ENCODE measurements at places on chromosomes 2 and 18.

GRCh38 chr2:11559786-11560155 is 25.9 kb downstream of the GREB1 start:
- DNase-seq = peak; percentile 23

- DNase-seq = no peak
Measured at GRCh38 chr2:100192300-100192699, 49.9 kb upstream of the AFF3 start.

DNA sequence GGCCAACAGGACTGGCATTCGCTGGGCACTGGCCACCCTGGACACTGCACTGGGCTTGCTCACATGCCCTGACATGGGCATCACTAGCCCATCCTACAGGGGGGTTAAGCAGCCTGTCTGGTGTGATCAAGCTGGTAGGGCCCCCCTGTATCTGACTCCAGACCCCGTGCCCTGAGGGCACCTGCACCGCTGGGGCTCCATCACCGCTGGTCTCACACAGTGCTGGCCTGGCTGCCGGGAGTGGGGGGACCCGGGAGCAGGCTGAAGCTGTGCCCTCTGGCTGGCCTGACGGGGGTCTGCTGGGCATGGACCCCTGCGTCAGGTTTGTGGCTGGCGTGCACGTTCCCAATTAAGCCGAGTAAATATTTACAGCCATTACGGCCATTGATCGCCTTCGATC is 32.3 kb downstream of the KCNIP3 start:
- DNase-seq = no peak

- DNase-seq = no peak
Measured at GRCh38 chr2:50443868-50444630, 587.9 kb downstream of the NRXN1 start.

GRCh38 chr2:216078776-216079175 is 2.8 kb downstream of the PECR start:
- DNase-seq = no peak

DNA sequence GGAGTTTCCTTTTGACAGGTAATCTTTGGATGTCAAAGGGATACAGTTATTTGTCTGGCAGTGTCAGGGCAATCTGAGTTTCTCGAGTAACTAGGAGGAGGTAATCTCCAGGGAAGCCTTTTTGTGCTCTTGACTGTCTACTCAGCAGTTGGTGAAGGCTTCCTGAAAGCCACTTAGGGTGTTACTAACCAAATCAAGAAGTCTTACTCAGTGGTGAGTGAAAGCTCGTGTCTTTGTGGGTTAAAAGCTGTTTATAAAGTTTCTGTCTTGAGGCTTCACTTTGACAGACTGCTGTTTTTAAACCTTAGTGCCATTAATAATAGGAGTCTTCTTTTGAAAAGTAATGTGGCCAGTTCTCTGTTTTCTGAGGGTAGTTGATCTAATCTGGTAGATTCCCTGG is 1.7 kb downstream of the THSD7B start:
- DNase-seq = no peak

DNA sequence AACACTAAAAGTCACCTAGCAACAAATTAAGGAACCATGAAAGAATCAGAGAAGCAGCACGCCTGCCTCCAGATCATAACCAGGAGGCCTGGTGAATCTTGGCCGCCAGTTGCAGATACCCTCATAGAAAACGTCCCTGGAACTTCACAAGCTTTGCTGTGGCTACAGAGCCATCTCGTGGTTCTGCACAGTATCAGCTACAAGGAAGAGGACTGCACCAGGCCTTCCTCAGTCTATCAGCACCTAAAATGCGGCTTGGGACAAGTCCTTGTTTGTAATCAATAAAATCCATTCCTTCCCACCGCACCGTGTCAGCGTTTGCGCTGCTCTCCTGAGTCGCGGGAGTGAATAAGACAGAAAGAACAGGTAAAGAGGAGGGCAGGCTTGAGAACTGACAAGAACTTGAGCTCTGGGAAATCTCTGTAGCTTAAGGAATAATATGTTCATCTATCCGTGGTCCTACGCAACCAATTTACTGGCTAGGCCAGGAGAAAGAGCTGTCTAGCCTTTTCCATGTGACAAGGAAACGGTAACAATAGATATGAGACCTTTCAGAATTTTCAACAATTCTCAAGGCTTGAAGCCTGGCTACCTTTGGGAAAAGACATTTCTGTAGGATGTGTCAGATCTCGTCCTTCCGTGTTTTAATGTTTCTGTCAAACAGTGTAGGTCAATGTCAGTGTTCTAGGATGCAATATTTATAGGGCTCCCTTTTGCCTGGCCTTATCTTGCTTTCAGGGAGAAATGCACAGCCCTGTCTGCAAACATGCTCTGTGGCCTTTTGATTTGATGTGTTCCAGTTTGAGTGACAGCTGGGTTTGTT is 128.5 kb upstream of the RAB12 start:
- DNase-seq = peak; percentile 64

GRCh38 chr2:189824694-189825396 is 40.6 kb downstream of the PMS1 start:
- no peak for DNase-seq

DNA sequence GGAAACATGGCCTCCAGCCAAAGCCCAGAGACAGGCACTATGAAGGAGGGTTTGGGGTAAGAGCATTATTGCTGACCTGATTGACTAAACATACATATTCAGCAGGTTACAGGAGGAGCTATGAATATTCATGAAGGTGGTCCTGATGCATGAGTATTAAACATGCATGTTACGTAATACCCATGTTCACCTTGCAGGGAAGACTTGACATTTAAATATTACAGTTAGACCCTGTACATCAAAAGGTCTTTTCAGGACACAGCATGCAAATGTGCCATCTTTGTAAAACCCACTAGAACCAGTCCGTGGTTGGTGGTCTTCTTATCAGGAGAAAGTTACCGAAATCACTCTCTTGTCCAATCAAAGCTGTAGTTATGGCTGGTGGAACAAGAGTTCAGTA is 59.9 kb downstream of the XRCC5 start:
- no peak for DNase-seq

GRCh38 chr2:78034706-78035105 is 512.5 kb upstream of the LRRTM4 start:
- DNase-seq = no peak

DNA sequence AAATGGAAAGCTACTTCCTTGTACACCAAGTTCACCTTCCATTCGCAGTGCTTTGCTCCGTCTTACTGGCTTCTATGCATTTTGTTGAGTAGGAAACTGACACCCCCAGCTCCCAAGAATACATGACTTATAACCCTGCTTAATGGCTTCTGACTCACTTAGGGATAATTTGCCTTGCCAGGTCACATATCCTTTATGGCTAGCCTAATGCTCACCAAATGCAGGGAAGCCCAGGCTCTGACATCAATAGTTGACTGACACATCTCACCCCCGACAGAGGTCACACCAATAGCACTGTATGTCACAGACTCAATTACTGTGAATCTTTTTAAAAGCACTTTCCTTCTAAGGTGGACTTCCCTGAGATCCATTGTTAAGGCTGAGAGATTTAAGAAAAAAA is 147.2 kb downstream of the DTNA start:
- DNase-seq = no peak

- no peak for DNase-seq
Measured at GRCh38 chr2:192151853-192152252, 42.9 kb downstream of the TMEFF2 start.

DNA sequence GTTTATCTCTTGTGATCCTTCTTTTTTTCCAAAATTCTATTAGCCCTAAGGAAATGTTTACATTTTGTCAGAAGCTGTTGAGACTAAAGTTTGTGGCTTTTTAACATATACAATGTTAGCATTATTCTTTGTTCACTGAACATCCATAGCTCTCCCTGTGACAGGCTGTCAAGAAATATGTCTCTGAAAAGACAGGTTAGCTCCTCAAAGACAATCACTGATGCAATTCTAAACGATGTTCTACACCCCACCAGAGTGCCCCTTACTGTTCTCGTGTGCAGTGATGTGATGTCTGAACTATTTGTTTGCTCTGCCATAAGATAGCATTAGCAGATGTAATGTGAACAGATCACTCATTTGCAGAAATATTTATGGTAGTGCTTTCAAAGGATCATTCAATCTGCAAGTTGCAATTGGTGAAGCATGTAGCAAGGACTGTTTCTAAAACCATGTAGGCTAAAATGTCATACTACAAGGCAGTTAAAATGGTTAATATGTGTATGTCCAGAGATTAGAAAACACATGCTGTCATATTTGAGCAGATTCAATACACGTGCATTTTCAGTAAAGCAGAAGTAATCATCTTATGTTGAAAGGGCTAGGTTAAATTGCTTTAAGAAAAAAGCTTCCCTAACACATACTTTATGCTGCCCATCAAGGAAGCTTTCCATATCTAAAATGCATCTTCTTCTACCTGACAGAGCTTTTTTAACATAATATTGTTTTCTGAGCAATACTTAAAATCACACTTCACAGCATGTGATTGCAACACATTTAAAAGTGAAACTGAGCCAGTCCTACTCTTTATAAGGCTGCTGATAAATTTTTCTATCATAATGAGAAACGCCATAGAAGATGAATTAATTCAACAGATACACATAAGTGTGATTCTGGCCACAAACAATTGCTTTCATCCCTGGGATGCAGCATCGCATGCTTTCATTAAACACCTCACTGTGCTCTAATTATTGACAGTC is 285.7 kb upstream of the UBE2E3 start:
- no peak for DNase-seq

DNA sequence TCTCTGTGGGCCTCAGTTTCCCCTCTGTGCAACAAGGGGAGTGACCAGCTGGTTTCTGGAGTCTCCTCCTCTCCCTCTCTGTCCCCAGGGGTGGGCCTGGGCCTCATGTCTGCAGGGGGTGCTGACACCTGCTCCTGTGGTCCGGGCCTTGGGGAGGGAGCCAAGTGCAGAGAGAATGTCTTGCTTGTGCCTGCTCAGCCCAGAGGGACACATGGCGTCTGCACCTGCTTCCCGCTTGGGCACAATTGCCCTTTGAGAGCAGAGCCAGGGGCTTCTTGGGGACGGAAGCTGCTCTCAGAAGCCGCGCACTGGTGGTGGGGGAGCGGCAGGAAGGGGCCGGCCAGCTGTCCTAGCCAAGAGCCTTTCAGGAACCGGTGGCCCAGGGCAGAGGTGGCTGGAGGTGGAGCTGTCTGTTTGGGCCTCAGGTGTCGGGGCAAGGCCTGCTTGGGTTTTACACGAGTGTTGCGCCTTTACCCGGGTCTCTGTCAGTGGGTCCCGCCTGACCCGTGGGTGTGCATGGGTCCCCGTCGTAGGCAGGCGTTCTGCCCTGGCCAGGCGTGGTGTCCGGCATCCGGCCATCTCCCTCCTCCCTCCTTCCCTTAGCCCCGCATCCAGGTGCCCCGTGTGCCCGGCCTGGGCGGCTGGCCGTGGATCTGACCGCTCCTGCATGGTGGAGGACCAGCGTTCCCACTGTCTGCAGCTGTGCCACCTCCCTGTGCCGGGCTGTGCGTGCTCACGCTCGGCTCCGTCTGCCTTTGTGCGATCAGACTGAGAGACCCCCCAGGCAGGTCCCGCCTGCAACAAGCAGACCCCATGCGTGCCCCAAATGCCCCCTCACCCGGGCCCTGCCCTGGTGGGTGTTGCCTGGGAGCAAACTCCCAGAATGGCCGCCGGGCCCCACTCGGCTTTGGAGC is 4.0 kb downstream of the NEU4 start:
- DNase-seq = no peak

GRCh38 chr2:143139835-143140393 is 10.7 kb downstream of the ARHGAP15 start:
- DNase-seq = no peak

DNA sequence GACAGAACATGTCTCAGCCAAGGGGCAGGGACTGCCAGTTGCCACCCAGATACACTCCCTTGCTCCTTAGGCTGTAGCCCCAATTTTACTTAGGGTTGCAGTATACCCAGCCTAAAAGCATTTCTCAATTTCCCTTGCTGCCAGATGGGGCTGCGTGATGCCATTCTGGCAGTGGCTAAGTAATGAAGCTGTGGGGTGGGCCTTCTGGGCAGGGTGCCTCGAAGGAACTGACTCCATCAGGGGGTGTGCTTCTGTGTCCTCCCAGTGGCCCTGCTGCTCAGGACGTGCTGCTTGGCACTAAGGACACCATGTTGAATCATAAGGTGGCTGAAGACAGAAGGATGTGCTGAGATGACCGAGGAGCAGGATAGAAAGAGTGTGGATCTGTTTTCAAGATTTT is 74.2 kb downstream of the VWA3B start:
- DNase-seq = no peak

GRCh38 chr2:239002954-239003623 is 155.2 kb downstream of the TWIST2 start:
- no peak for DNase-seq

GRCh38 chr2:119205001-119205706 is 18.5 kb upstream of the STEAP3 start:
- DNase-seq = no peak

- DNase-seq = no peak
Measured at GRCh38 chr18:75349668-75350511, 77.6 kb downstream of the SMIM21 start.

DNA sequence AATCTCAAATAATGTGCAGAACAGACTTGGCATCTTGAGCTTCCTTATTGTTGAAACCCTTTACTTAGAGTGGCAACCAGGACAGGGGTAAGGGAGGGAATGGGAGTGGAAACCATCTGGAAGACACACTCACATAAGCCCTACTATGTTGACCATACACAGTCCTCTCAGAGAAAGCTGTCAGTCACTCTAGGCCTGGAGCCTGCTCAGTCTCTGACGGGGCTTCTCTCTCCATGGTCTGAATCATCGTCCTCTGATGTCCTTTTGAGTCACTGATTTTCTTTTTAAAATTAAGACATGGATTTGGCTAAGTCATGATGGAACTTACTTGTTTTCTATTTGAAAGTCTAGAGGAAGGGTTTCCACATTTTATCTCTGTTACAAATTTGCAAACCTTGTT is 74.0 kb downstream of the MYO1B start:
- DNase-seq = no peak

GRCh38 chr18:34650121-34650545 is 60.0 kb upstream of the DTNA start:
- no peak for DNase-seq

GRCh38 chr2:203510941-203511305 is 24.2 kb downstream of the RAPH1 start:
- no peak for DNase-seq

- DNase-seq = no peak
Measured at GRCh38 chr18:78242254-78242643, 737.4 kb upstream of the SALL3 start.

DNA sequence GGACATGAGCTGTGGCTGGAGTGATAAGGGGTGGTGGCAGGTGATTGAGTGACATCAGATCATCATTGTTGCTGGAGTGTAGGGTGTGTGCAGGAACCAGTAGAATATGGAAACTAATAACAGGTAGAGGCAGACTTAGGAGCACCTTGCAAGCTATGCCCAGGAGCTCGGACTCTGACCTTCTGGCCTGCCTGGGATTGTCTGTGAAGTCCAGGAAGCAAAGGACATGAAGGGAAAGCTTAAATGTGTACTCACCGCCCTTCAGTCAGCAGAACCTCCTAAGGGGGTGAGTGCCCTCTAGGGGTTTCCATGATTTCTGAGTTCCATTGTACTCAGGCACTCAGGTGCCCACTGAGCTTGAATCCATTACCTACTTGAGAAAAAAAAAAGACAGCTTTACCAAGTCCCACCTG is 104.2 kb downstream of the CRIM1 start:
- peak; percentile 59 for DNase-seq
